ENCODE measurements at places on chromosomes 11 and 22. TPM values are rescaled to one million over a fixed set of nuclear protein-coding genes. Genes with fewer than 3 reads are reported as not detected.

DNA sequence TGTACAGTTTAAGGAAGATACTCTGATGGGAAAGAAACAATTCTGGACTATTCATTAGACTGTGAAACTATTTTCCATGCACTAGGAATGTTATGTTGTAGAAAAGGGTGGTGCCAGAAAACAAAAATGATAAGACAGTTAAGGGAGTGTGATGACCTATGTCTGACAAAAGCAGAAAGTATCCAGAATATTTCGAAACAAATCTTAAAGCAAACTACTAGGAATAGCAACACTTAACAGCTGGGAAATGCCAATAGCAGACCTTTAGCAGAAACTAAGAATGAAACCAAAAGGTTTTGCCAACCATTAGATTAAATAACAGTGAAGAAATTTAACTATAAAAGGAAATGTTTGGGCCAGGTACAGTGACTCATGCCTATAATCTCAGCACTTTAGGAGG, 3.3 kb upstream of the ARHGAP20 start:
- peaks cover 7% of the 10 kb centered on the region for H3K27me3 ChIP-seq
- no peaks in the 10 kb centered on the region for H3K36me3 ChIP-seq
- H3K4me3 ChIP-seq: no peak overlapping the region
- H3K27ac ChIP-seq: no peak overlapping the region
- no peak for DNase-seq

DNA sequence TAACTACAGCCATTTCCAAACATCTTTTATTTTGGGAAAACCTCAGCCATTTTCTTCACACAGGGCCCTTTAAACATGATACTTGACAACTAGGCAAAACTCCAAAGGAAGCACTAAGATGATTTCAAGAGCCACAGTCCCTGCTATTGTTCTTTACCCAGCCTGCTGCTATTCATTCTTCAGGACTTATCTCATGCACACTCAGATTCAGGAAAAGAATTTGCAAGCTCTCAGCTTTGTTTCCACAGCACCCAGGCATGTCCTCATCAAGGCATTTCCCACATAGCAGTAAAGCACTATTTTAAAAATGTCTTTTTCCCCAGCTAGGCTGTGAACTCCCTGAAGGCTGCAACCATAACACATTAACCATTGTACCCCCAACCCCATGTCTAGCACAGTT, 609.3 kb upstream of the CCDC90B start:
- no peak overlapping the region for H3K4me3 ChIP-seq
- H3K27me3 ChIP-seq: no peaks in the 10 kb centered on the region
- no peaks in the 10 kb centered on the region for H3K36me3 ChIP-seq
- no peak overlapping the region for H3K27ac ChIP-seq
- H3K4me1 ChIP-seq: no peaks in the 10 kb centered on the region

DNA sequence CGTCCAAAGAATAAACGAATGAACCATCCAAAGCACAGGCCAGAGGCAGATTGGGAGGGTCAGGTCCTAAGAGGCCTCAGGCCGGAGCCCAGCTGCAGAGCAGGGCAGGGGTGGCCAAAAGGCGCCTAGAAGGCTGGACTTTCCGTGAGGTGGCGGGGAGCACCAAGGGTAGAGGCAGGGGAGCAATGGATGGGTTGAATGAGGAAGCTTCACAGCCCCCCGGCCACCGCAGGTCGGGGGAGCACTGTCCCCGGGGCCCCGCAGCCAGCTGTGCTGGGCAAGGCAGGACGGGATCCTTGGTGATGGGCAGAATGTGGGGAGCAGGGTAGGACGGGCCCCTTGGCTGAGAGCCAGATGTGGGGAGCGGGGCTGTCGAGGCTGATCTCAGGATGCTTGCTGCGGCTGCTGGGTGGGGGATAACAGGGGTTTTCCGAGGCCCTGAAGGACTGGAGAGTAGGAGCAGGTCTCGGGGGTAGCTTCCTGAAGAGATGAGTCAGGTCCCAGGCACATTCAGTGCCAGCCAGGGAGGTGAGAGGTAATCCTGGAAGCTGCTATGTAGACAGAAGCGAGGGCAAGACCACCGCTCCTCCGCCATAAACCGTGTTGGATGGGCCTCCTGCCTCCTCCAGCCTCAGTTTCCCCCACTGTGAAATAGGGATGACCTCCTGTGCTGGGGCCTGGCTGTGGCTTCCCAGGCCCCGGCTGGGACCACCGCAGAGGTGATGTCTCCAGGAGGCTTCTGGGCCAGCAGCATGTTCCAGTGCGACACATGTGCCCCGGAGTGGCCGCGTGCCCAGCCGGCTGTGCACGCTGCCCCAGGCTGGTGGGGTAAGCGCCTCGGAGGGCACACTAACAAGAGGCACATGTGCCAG, 34.6 kb upstream of the KCNQ1OT1 start:
- no peaks in the 10 kb centered on the region for H3K27me3 ChIP-seq
- H3K4me3 ChIP-seq: no peak overlapping the region
- H3K27ac ChIP-seq: no peak overlapping the region

GRCh38 chr11:96827164-96827563, 437.4 kb downstream of the JRKL start:
- H3K4me1 ChIP-seq: no peaks in the 10 kb centered on the region
- no peak overlapping the region for H3K4me3 ChIP-seq
- H3K27me3 ChIP-seq: no peaks in the 10 kb centered on the region
- no peak for DNase-seq
- no peaks in the 10 kb centered on the region for H3K36me3 ChIP-seq

GRCh38 chr11:133947321-133947756, 9.4 kb downstream of the IGSF9B start:
- H3K4me1 ChIP-seq: no peaks in the 10 kb centered on the region
- no peak overlapping the region for H3K27ac ChIP-seq
- no peak overlapping the region for H3K4me3 ChIP-seq
- no peaks in the 10 kb centered on the region for H3K36me3 ChIP-seq
- DNase-seq: peak; percentile 90

Gene PNPLA3
- polyA plus RNA-seq: 1.2 TPM

Gene SLC25A18
- 1.1 TPM for polyA plus RNA-seq

Gene OR5M11
- not detected for polyA plus RNA-seq

Gene HOATZ
- not detected for polyA plus RNA-seq

Gene CTSF
- 80.4 TPM for polyA plus RNA-seq

Gene TMEM184B
- 22.9 TPM for polyA plus RNA-seq

Measured in kidney (tissue), 22 donors.